H9 (cell line): ENCODE measurements at places on chromosomes 1 and 21. TPM values are rescaled to one million over a fixed set of nuclear protein-coding genes. Genes with fewer than 3 reads are reported as not detected.

DNA sequence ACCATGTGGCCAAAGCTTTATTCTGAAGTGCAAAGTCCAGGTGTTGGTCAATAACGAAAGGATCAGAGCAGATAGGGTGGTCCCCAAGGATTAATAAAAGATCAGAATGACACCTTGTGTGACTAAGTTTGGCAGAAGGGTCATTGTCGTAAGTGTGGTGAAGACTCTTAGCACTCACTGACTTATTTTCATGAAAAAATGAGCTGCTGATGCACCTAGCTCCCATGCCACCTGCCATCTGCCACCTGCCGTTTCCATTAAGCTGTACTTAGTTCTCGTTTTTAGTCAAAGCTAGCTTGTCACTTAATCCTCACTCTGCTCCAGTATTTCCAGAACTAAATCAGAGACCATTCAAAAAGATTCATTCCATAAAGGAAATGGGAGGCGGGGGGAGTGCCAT is 112.6 kb downstream of the SEC16B start:
- no peak overlapping the region for H3K4me3 ChIP-seq
- no peak overlapping the region for H3K27ac ChIP-seq
- no peak for DNase-seq
- H3K4me1 ChIP-seq = no peaks in the 10 kb centered on the region
- no peaks in the 10 kb centered on the region for H3K27me3 ChIP-seq

DNA sequence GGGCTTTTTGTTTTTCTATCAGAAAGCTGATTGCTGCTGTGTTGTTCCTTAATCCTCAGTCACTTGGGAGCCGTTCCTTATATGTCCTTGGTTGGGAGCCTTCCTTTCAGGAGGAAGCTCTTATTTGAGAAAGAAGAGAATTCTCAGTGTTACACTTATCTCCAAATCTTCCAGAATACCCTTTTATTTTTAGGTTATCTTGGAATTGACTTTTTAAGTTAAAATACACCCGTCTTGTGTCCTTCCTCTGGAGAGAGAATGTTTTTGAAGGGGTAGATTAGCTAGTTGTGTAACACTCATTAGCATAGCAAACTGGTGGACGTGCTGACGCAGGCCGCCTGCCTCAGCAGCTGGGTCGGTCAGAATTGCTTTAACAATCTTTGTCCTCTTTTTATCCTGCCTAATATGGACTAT is 42.1 kb downstream of the LRRC8B start:
- H3K4me3 ChIP-seq = no peak overlapping the region
- H3K27ac ChIP-seq = no peak overlapping the region
- peaks cover 8% of the 10 kb centered on the region; the same call in 1 of the 2 replicates for H3K4me1 ChIP-seq
- H3K27me3 ChIP-seq = no peaks in the 10 kb centered on the region
- no peak for DNase-seq

DNA sequence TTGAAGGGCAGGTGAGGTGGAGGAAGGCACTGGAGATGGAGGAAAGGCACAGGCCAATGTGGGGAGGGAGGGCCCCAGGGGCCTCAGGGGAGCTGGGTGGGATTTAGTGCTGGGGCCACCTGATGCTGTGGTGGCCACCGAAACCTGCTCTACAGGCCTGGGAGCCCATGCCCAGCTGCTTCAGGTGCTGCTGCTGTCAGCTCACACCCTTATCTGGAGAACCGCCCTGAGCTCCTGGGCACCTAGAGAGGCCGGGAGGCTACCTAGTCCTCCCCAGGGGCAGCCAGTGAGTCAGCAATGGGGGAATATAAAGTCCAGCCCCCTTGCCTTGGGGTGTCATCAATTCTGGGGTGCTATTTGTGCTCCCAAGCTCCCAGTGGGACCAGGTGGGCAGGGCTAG is 12.2 kb downstream of the FAM131C start:
- no peak overlapping the region for H3K27ac ChIP-seq
- H3K4me3 ChIP-seq = no peak overlapping the region
- no peak for DNase-seq
- H3K27me3 ChIP-seq = no peaks in the 10 kb centered on the region

- H3K27me3 ChIP-seq = no peaks in the 10 kb centered on the region
- no peak overlapping the region for H3K27ac ChIP-seq
- no peaks in the 10 kb centered on the region for H3K4me1 ChIP-seq
- H3K4me3 ChIP-seq = no peak overlapping the region
These were observed 23.1 kb downstream of the FOXJ3 start for GRCh38 chr1:42311897-42312296.

- DNase-seq = no peak
- H3K36me3 ChIP-seq = no peaks in the 10 kb centered on the region
- H3K27ac ChIP-seq = no peak overlapping the region
- H3K4me3 ChIP-seq = no peak overlapping the region
- H3K27me3 ChIP-seq = no peaks in the 10 kb centered on the region
These were observed 1049.6 kb upstream of the ADGRL4 start for GRCh38 chr1:80056179-80056578.

The DCDC2B gene
- total RNA-seq = not detected in 2 replicates

The GREM2 gene
- not detected in 2 replicates for total RNA-seq

The ORC1 gene
- total RNA-seq = 44.3 and 46.4 TPM in 2 replicates

GRCh38 chr1:203338335-203339036 is 12.4 kb downstream of the FMOD start:
- no peaks in the 10 kb centered on the region for H3K36me3 ChIP-seq
- no peaks in the 10 kb centered on the region for H3K27me3 ChIP-seq
- H3K4me3 ChIP-seq = no peak overlapping the region
- no peak overlapping the region for H3K27ac ChIP-seq
- H3K4me1 ChIP-seq = peaks cover 1% of the 10 kb centered on the region; the same call in 1 of the 2 replicates
- peak; percentile 74 for DNase-seq
